ENCODE measurements at places on chromosomes 7 and 10. TPM values are rescaled to one million over a fixed set of nuclear protein-coding genes. Genes with fewer than 3 reads are reported as not detected.
A peak's percentile ranks its signal among the peaks of the same experiment; 100 is the strongest.

Gene PYROXD2
- polyA plus RNA-seq, result not detected

Gene SYT15
- 6.7 TPM for polyA plus RNA-seq

Gene ABCB1
- 0.22 TPM for polyA plus RNA-seq

Gene GPC2
- polyA plus RNA-seq, result not detected

Gene SEMA3E
- 6.3 TPM for polyA plus RNA-seq

Gene PRSS37
- 0.34 TPM for polyA plus RNA-seq

Gene IGF2BP3
- polyA plus RNA-seq, result 31.2 TPM

Gene ACBD7
- 1.3 TPM for polyA plus RNA-seq

Gene HHEX
- 9.6 TPM for polyA plus RNA-seq

Gene CTAGE15
- polyA plus RNA-seq, result 8.3 TPM

Gene NPY
- polyA plus RNA-seq, result 30.0 TPM

DNA sequence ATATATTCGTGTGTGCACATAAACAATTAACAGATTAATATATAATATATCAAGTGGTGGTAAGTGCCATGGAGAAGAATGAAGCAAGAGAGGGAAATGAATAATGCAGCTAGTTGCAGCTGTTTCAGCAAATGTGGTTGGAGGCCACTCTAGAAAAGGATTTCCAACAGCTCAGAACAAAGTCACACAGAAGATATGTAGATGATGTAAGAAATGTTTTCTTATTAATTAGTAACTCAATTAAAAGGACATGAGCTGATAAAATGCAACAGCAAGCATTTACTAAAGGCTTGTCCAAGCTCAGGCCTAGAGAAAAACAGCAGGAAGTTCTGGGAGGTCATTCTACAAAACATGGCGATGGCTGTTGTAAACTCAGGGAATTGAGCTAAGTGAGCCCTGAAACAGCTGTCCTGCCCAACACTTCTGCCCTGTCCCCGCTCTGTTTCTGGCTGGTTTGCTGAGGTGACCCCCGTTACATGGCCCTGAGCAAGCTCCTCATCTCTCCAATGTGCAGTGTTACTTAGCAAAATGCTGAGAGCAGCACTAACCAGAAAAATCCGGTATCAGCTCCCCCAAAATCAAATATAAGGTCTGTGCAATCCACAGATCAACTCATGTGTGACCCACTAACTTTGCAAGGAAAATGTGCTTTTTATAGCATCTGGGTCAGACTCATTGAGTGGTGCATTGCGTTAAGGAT, 23.4 kb upstream of the C10orf67 start:
- no peak for DNase-seq

DNA sequence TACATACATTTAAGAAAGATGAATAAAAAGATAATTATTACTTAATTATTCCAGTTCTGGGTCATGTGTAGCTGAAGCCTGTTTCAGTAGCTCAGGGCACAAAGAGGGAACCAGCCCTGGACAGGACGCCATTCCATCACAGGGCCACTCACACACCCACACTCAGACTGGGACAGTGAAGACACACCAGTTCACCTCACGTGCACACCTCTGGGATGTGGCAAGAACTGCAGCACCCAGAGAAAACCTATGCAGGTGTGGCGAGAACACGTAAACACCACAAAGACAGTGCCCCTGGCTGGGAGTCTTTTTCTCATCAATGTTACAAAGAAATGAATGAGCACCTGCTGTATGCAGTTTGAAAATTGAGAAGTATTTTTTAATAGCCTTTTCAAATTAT, 1.6 kb upstream of the IDI1 start:
- DNase-seq, result no peak

GRCh38 chr7:96327429-96327828, 5.5 kb upstream of the SLC25A13 start:
- no peak for DNase-seq

DNA sequence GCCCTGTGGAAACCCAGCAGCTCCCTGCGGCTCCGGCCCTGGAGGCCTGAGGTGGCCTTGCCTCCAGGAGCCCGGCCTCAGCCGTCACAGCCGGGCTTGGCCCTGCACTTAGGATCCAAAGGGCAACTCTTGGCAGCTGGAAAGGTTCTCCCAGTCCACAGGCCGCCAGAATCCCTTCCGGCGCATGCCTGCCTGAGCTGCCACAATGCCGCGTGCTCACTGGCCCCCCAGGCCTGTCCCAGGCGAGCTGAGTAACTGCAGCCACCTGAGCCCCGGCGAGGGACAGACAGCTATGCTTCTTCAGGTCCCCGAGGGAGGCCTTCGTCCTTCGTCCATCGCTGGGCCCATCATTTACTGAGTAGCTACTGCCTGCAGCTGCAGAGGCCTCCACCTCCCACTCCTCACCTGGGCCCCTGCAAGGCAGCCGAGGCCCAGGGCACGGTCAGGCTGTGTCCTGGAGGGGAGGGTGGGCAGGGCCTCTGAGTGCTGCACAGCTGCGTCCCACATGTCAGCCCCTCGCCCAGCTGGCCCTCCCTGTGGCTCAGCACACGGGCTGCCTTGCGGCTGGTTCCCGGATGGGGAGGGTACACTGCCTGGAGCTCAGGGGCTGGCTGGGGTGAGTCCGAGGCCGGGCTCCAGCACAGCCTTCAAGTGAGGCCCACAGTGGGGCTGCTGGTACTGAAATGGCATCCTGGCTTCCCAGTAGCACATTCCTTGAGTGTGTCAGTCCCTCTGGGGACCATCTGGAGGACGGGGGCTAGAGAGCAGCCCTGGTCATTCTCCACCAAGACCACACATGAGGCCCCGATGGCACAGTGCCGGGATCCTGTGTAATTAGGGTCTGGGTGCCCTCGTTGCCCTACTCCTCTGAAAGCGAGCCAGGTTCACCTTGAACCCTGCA, 172.5 kb downstream of the ELFN1 start:
- no peak for DNase-seq

DNA sequence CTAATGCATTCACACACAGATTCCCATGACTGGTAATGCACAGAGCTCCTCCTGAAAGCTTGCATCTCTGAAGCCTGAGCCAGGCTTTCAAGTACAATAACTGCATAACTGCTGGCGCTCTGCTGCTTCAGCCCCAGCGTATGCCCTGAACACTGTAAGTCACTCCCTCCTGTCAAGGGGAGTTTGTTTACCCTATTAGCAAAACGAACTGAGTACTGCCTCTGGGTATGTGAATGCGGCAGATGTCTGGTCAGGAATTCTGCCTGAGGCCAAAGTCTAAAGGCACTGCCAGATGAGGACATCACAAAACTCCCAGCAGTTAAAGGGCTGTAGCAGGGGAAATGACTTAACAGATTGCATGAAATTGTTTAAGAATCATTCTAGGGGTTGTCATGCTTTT, 97.7 kb downstream of the NRCAM start:
- DNase-seq, result no peak

DNA sequence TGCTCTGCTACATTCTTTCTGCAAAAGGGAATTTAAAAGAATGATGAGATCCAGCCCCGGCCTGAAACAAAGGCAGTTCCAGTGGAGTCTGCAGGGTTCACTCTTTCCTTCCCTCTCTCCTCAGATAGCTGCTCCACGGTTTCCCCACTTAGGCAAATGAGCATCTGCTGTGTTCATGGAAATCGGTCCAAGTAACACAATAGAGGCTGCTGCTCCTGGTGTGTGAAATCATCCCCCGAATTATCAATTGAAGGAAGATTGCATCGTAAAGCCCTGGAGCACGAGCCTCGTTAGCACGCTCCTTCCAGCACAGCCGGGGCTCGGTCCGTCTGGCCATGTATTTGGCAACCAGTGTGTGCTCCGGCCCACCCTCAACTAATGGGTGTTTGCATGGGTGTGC, 108.3 kb upstream of the DPP6 start:
- peak; percentile 11 for DNase-seq

GRCh38 chr10:34413214-34413613, 401.9 kb downstream of the PARD3 start:
- no peak for DNase-seq

DNA sequence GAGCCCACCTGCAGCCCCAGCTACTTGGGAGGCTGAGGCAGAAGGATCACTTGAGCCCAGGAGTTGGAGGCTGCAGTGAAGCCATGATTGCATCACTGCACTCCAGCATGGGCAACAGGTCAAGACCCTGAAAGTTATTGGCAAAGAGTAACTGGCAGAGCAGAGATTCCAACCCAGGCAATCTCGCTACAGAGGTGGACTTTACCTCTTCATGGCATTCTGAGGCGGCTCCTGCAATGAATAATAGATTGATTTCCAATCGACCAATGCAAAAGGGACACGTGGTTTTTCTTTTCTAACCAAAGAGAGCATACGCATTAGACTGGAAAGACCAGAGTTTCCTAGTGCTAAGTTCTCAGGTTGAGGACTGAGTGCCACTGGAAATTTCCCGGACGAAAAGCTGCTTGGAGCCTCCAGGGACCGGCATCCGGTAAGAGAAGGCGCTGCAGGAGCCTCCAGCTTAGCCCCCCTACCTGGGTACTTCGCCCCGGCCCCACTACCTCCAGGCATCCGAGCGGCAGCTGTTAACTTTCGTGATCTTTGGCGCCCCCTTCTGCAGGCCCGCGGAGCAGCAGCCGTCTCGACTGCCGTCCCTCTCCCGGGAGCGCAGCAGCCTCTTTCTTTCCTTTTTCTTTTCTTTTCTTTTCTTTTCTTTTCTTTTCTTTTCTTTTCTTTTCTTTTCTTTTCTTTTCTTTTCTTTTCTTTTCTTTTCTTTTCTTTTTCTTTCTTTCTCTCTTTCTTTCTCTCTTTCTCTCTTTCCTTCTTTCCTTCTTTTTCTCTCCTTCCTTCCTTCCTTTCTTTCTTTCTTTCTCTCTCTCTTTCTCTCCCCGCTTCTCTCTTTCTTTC, 4.1 kb downstream of the MBLAC1 start:
- peak; percentile 75 for DNase-seq

GRCh38 chr7:20220293-20220761, 3.1 kb upstream of the MACC1 start:
- DNase-seq, result no peak

GRCh38 chr10:9745158-9745557, 1272.5 kb upstream of the CELF2 start:
- no peak for DNase-seq

DNA sequence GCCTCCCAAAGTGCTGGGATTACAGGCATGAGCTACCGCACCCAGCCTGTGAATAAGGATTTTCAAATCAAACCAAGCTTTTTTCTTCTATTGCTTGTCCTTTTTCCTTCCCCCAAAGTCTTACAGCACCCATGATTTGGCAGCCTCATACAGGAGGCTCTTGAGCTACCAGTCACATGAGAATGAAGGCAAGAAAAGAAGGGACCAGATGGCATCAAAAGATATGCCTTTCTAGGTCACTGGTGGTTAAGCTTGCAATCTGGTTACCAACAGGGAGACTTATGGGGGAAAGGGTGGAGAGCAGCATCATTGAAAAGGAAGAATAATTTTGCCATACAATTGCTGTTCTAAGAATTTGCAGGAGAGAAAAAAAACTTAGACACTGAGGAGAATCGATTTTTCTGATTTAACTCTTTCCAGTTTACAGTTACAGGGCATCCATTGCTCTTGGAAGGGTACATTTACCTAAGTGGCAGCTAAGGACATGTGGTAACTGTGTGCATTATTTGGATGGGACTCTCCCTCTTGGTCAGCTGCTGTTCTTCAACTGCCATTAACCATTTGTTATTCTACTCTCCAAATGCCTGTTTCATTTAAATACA, 29.5 kb downstream of the SMNDC1 start:
- DNase-seq, result no peak

GRCh38 chr7:155685791-155686160, 41.3 kb downstream of the RBM33 start:
- DNase-seq, result no peak

DNA sequence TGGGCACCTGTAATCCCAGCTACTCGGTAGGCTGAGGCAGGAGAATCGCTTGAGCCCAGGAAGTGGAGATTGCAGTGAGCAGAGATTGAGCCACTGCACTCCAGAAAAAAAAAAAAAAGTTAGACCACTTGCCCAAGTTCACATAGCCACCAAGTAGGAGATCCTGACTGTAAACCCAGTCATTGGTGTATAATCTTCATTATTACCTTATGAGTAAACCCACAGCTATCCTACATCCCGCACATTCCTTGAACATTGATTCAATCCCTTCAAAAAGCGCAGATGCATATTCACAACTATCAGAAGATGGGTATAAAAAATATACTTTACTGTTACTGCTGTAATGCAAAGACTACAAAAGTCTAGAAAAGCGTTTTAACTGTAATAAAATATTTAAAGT, 512.9 kb downstream of the SUGCT start:
- no peak for DNase-seq

- peak; percentile 50 for DNase-seq
Observed at GRCh38 chr10:59561477-59562121, 148.1 kb downstream of the SLC16A9 start.

Data from muscle of arm (tissue), 14 donors.